ENCODE measurements at places on chromosomes 2 and 18. TPM values are rescaled to one million over a fixed set of nuclear protein-coding genes. Genes with fewer than 3 reads are reported as not detected.

- H3K27ac ChIP-seq = peak overlapping the region; percentile 79
- H3K36me3 ChIP-seq = peaks cover 18% of the 10 kb centered on the region
- H3K27me3 ChIP-seq = no peaks in the 10 kb centered on the region
- DNase-seq = peak; percentile 94
- peak overlapping the region; percentile 45 for H3K4me3 ChIP-seq
- peaks cover 70% of the 10 kb centered on the region for H3K4me1 ChIP-seq
Observed at GRCh38 chr18:23071285-23071684, 64.0 kb upstream of the CABLES1 start.

DNA sequence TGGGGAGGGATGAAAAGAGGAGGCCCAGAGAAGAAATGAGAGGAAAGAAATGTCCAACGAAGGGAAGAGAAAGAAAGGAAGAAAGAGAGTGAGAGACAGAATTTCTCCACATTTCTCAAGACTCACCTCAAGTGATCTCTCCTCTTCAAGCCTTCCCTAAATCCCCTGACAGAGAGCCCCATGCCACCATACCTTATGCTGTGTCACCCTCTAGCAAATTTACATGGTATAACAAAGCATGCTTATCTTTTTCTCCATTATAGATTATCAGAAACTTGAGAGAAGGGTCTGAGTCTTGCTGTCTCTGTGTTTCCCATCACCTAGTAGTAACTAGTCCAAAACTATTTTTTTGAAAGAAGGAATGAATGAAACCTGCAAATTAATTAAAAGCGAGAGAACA, 1208.4 kb downstream of the DPP10 start:
- no peaks in the 10 kb centered on the region for H3K27me3 ChIP-seq
- no peaks in the 10 kb centered on the region for H3K4me1 ChIP-seq
- no peaks in the 10 kb centered on the region for H3K36me3 ChIP-seq
- no peak overlapping the region for H3K4me3 ChIP-seq
- no peak for DNase-seq

- no peak overlapping the region for H3K27ac ChIP-seq
- no peaks in the 10 kb centered on the region for H3K36me3 ChIP-seq
- H3K4me3 ChIP-seq = no peak overlapping the region
- H3K27me3 ChIP-seq = peaks cover 5% of the 10 kb centered on the region
Observed at GRCh38 chr2:29847886-29848285, 73.5 kb downstream of the ALK start.

DNA sequence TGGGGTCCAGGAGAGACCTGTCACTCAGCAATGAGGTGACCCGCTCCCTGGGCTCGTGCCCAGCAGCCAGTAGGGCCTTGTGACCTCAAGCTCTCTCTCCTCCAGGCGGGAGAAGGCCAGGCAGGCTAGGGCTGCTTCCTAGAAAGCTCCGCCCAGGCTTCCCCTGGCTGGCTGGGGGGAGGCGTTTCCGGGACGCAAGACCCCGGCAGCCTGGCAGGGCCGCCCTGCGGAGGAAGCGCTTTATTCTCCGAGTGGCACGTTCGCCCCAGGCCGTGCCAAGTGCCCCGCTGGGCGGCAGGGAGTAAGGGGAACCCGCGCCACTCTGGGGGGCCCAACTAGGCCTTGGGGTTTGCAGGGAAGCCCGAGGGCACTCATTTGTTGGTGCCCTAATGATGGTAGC, 21.2 kb upstream of the EPAS1 start:
- no peak overlapping the region for H3K4me3 ChIP-seq
- DNase-seq = no peak
- peaks cover 2% of the 10 kb centered on the region for H3K36me3 ChIP-seq
- H3K27ac ChIP-seq = no peak overlapping the region

- H3K4me3 ChIP-seq = peak overlapping the region; percentile 61
- H3K4me1 ChIP-seq = peaks cover 13% of the 10 kb centered on the region
- peaks cover 35% of the 10 kb centered on the region for H3K27me3 ChIP-seq
Observed at GRCh38 chr2:219442256-219443015, 7.8 kb downstream of the SPEG start.

- peaks cover 2% of the 10 kb centered on the region for H3K27me3 ChIP-seq
- DNase-seq = no peak
- no peaks in the 10 kb centered on the region for H3K36me3 ChIP-seq
- no peaks in the 10 kb centered on the region for H3K4me1 ChIP-seq
- H3K4me3 ChIP-seq = no peak overlapping the region
Observed at GRCh38 chr2:224687156-224687555, 29.0 kb downstream of the CCDC195 start.

Gene PLEKHM3
- 7.7 TPM for total RNA-seq

Gene ALKAL2
- total RNA-seq = not detected

Gene MROH2A
- not detected for total RNA-seq
